Frontal cortex (tissue), 4 donors: ENCODE measurements at places on chromosomes 5 and 9.
A peak's percentile ranks its signal among the peaks of the same experiment; 100 is the strongest.

DNA sequence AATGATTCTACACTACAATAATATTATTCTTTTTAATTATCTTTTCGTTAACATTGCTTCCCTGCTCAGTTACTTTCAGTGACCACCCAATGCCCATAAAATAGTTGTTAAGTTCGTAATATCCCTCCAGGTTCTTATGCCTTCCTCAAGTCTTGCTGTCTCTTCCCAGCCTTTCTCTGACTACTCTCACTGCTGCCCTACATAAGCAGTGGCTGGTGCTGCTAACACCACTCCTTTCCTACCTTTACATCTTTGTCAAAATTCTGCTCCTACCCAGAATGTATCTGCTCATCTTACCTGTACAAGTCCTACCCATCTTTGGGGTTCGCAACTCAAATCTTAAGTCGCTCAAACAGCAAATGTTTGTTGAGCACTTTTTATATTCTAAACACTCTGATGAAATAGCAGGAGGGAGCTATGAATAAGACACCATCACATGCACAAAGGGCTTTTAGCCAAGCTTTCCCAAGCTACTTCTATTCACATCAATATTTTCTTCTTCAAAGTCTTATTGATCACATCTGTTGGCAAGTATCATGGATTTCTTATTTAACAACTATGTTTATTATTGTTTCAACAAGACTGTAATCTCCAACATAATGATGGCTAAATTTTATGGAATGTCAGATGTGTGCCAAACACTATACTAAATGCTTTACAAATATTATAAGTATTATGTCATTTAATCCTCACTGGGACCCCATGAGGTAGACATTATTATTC is 29.5 kb downstream of the SLC25A46 start:
- DNase-seq, result no peak

DNA sequence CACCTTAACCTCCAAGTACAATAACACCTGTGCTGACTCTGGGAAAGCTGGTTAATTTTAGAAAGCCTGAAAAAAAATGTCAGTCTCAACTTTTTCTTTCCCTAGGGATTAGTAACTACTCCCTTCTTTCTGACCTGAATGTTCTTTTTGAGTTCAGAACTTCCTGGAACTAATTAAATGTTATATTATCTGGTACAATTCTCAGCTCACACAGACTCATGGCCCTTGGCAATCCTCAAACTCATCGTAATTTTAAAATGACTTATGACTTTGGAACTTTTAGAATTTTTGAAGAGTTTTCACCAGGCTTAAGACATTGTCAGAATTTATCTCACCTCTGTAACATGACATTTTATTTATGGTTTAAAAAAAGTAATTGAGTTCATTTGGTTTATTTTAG is 315.0 kb downstream of the FER start:
- DNase-seq, result no peak

DNA sequence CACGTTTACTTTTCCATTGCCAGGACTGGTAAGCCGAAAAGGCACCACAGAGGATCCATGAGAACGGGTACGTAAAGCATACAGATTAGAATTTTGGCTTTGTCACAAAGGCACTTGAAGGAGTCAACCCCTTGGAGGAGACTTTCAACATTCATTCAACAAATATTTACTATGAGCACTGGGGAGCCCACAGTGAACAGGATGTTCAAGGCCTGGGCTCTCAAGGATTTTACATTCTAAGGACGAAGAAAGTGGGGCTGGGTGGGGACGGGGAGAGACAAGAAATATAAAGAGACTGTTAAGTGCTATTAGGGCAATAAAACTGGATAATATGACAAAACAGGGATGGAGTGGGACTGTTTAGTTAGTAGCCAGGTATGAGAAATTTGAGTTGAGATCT is 66.0 kb downstream of the KLF4 start:
- DNase-seq, result no peak

GRCh38 chr9:72883875-72884274 is 69.0 kb downstream of the ALDH1A1 start:
- no peak for DNase-seq

DNA sequence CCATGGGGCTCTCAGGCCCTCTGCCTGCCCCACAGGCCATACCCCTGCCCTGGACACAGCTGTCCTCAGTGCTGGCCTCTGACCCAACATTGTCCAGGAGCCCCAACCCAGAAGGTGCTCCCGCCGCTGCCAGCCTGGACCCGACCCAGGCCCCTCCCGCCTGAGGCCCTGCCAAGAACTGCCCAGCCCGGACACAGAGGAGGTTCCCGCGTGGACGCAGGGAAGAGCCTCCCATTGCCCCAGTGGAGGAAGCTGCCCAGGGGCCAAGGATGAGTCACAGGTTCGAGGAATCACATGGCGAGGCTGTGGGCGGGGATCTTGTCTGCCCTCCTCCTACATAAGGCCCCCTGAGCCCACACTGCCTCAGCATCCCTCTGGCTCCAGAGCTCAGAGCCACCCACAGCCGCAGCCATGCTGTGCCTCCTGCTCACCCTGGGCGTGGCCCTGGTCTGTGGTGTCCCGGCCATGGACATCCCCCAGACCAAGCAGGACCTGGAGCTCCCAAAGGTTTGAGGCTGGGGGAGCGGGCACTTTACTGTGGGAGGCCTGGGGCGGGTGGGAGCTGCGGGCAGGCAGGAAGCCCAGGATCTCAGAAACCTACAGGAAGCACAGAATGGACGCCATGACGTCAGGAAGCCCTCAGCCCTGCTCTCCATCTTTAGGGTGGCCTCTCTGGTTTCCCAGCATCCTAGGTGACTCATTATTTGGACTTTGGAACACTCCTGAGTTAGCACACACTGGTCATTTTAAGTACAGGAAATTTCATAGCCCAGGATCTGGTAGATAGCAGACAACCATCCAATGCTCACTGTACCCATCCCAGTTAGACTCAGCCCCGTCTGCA is at the start of gene PAEP:
Gene PAEP (plus strand): TSS at position 366 of the 844 bp plus-strand sequence.
- DNase-seq, result no peak

DNA sequence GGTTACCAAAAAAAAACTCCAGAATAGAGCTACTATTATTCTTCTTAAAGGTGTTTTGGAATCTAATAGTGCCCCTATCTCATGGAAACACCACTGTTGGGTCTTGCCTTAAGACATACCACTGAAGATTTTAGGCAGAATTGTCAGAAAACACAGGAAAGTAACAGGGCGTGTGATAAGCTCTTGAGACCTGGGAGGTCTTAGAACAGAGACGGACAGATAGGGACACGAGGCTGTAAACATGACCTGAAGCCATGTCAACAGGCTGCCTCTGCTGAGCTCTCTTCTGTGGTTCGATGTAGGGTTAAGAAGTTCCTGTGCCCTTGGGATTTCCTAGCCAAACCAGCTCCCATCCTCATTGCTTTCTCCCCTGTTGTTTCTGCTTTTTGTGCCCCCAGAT is 69.3 kb downstream of the CTSL start:
- DNase-seq, result no peak

DNA sequence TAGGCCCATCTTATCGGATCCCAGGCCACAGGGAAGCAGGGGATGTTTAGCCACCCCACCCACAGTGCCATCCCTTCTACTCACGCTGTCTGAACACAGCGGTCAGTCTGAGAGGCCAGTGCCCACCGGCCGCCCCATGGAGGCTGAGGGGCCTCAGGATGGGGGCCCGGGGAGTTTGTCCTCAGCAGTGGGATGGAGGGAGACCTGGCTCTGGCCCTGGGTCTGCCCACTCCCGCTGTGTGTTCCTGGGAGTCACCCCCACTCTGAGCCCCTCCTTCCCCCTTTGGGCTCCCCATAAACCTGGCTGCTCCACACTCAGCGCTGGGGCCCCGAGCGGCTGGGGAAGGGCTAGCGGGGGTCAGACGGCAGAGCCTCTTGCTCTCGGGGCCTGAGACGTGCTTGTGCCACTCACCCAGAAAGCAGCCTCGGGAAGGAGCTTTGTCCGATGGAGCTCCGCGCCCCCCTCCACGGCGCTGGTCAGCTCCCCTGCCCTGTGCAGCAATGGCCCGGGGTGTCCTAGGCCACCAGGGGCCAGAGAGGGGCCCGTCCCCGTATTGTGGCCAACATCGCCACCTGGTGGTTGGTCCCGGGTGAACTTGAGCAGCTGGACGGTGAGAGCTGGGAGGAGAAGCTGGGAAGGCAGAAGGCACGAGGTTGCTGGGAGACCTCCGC is 10.9 kb upstream of the LAMC3 start:
- DNase-seq, result peak; percentile 87

DNA sequence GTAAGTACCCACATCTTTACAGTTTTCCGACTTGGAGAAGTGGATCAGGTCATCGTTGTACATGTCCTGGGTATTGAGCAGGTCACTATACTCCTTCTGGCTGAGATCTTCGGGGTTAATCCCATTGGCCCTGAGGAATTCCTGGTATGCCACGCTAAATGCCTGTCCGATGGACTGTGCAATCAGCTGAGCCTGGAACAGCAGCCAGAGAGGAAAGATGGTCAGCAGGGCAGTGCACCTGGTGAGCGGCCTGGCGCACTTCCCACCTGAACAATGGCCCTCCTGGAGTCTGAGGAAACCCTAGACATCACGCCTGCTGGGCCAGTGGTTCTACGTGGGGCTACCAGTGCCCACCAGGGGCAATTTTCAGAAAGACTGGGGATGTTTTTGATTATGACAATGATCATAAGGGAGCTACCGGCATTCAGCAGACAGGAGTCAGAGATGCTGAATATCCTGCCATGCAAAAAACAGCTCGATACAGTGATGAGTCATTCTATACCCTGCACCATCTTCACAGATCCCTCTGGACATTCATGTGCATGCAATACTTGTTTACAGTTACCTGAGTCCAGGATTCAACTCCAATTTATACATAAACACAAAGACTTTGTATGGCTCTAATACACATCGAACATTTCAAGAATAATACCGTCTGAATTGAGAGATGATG is 127.2 kb downstream of the ENTREP1 start:
- DNase-seq, result no peak

GRCh38 chr5:108528655-108529054 is 146.8 kb upstream of the FBXL17 start:
- DNase-seq, result no peak

GRCh38 chr9:138118601-138119071 is 241.1 kb downstream of the CACNA1B start:
- DNase-seq, result no peak

DNA sequence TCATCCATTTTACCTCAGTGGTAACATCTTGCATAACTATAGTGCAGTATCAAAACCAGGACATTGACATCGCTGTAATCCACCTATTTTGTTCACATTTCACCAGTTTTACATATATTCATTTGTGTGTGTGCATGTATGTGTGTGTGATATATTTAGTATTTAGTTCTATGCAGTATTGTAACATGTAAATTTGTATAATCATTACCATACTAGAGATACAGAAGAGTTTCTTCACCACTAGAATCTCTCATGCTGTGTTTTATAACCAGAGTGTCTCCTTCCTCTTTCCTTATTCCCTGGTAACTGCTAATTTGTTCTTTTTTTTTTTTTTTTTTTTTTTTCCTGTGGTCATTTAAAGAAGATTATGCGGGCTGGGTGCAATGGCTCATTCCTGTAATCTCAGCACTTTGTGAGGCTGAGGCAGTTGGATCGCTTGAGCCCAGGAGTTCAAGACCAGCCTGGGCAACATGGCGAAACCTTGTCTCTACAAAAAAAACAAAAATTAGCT is 11.0 kb downstream of the RASA1 start:
- DNase-seq, result no peak

- DNase-seq, result no peak
Observed at GRCh38 chr9:133571896-133572595, 37.1 kb downstream of the FAM163B start.

DNA sequence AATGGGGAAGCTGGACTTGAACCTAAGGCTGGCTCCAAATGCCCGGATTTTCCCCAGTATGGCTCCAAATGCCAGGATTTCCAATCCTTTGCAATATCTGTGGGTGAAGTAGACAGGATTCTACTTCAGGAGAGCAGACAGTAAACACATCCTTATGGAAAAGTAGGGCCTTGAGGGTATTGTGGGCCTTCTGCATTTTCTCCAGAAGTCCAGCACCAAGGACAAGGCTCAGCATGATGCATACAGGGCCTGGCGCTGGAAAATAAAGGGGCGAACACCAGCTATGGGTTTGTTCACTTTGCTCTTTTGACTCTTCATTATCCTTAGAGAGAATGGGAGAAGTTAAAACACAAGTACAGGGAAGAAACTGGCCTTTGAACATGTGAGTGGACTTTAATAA is 347.5 kb downstream of the SEMA5A start:
- no peak for DNase-seq

GRCh38 chr5:20559845-20560244 is 571.8 kb upstream of the CDH18 start:
- DNase-seq, result no peak

DNA sequence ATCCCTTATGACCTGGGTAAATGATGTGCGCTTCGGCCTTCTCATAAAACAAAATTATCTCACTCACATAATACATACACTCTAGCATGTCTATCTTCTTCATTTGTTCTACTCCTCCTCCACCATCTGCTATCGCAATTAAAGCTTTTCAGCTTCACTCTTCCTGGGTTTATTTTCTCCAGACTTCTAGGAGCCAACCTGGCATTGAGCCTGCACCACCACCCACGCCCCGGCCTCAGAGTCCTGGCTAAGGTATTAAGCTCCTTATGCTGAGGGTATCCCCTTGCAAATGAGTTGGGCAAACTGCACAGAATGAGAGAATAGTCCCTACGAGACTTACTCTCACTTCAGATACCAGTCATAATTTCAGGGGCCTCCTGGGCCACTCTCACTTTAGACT is 236.1 kb upstream of the CDH12 start:
- DNase-seq, result no peak

- DNase-seq, result no peak
Observed at GRCh38 chr5:143386725-143387124, 16.8 kb downstream of the NR3C1 start.

DNA sequence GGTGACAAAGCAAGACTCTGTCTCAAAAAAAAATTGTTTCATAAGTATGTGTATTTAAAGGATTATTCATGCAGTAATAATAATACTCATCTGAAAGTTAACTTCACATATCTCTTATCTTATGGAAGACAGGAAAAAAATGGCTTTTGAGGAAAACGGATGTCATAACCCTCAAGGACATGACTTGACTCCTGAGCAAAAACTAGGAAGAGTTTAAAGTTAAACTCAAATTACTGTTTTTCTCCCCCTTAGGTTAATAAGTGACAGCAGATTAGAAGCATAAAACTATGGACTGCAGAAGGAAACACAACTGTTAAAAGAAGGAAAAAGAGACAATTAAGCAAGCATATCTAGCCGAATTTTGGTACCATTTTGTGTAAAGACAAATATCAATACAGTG is 16.5 kb downstream of the DHX29 start:
- DNase-seq, result no peak

DNA sequence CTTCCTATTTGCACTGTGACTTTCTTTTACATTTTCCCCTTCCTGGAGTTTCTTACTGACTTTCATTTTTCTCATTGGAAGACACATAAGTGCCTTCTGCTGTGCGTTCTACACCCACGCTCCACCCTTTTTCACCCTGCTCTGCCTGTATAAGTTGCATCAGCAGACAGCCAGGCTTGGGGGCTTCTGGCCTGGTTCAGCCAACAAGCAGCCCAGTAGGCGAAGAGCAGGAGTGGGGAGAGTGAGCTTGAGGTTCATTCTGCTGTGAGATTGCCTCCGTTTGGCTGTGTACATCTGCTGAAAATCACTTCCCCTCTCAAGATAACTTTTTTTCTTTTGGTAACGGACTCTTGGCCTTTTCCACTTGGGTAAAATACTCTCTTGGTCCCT is 38.4 kb downstream of the RASGRF2 start:
- no peak for DNase-seq

GRCh38 chr9:85944672-85945071 is 3.7 kb downstream of the NAA35 start:
- DNase-seq, result no peak
